ENCODE measurements at places on chromosomes 6 and 20.

DNA sequence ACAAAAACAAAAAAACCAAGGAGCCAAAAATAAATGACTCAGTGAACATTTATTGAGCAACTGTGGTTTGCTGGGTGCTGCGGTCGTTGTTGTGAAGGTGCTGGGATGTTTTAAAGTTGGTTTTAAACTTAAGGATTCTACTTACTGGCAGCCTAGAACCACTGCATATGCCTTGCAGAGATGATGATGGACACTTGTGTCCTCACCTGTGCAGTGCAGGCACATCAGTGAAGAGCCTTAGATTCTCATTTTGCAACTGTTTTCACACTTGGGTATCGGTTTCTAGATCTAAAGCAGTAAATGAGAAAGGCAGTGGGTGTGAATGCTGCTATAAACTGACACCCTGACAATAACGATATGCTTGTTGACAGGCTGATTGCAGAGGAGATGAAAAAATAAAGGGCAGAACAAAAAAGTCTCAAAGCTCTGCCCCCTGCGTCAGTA is 68.8 kb downstream of the UTRN start:
- no peak for DNase-seq

DNA sequence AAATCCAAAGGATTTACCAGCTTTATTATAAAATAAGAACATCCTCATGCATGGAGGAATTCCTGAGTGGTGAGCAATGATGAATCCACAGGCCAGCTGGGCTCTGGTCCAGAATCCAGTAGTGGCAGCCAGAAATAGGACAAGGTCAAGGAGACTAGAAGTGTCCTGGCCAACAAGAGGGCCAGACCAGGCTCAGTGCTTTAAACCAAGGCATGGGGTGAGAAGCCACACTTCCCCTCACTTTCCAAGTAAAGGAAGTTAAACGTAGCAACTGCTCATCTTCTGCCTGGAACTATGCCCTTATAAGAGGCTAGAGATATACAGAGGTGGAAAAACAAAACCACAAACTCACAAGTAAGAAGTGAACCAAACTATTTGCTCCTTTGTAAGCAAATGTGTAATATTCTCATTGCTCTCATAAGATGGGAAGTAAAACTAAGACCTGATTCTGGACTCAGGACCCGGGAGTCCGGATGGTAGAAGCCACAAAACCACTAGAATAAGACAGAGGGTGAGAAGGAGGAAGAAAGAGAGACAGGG is 253.2 kb downstream of the UST start:
- no peak for DNase-seq

GRCh38 chr6:113847447-113847846 is 9.7 kb upstream of the MARCKS start:
- DNase-seq: no peak

DNA sequence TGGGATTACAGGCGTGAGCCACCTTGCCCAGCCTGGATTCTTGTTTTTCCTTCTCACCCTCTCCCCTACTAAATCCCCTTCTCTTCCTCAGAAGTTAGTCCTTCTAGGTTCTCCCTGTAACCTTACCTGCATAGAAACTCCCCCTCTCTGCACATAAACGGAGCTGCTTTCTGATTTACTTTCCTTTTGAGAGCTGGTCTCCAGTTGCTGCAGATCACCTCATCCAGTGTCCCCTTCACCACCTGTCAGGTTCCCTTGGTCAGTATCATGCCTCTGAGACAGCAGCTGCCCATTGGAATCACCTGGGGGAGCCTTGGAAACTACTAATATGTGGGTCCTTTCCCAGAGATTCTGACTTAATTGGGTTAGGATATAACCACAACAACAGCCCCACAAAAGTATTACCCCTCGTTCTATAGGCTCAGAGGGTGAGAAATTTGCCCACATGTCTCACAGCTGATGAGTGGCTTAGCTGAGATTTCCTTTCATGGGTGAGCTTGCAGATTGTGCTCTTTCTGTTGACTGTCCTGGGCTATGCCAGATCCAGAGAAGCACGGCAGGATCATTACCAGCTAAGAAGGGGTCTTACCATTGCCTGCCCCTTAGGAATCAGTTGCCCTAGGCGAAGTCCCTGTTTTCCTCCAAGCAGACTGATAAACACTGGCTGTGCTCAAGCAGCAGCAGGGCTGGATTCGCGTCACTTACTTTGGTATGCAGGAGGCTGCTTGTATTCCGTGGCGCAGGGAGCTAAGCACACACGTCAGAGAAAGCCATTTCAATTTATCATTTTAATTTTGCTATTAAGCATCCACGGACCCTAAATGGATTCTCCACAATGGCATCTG is 51.3 kb downstream of the AKAP12 start:
- no peak for DNase-seq

- DNase-seq: no peak
Measured at GRCh38 chr20:911882-912600, 4.1 kb downstream of the ANGPT4 start.

GRCh38 chr6:45857827-45858226 is 157.8 kb downstream of the CLIC5 start:
- no peak for DNase-seq

DNA sequence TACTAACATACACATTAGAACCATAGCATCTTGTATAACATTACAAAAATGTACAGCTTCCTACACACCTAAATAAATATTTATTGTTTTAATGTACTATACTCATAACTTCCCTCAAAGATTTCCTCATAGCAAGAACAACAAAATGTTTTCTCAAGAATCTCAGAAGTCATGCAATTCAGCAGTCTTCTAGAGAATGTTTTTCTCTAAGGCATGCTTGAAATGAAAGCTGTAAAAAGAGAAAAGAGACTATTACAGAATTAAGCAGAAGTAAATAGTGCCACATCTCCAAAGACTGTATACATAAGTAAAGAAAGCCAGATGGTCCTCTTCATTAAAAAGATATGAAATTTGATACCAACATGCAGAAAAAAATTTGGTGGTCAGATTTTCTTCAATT is 672.2 kb downstream of the EPM2A start:
- no peak for DNase-seq
